ENCODE measurements at places on chromosomes 13 and 19.

DNA sequence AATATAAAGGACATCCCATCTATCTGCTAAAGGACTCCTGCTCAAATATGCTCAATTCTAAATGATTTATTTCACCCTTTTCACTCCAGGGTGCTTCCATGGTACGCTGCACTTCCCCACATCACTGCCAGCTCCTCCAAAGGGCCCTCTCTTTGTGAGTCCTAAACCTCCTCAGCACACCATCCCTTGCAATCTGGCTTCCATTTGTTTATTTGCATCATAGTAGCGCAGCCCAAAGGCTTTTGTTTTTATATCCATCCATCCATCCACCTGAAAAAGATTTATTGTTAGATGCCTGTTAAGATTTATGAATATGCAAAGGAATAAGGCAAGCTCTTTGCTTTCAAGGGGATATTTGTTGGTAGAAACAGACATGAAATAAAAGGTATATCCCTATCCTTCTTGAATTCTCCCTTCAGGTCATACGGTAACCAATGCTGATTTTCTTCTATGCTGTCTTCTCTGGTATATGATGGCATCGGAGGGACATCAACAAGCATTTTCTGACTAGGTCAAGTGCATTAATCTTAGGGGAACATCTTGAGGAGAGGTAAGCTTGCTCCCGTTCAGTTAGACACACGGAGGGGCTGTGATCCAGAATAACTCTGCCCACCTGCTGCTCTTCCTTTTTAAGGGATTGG lies 397.6 kb downstream of the LIG4 start:
- DNase-seq = peak; percentile 11

GRCh38 chr19:45492627-45493470 lies 4.0 kb downstream of the RTN2 start:
- DNase-seq = no peak

GRCh38 chr19:400976-401865 lies 7.7 kb downstream of the C2CD4C start:
- DNase-seq = no peak

DNA sequence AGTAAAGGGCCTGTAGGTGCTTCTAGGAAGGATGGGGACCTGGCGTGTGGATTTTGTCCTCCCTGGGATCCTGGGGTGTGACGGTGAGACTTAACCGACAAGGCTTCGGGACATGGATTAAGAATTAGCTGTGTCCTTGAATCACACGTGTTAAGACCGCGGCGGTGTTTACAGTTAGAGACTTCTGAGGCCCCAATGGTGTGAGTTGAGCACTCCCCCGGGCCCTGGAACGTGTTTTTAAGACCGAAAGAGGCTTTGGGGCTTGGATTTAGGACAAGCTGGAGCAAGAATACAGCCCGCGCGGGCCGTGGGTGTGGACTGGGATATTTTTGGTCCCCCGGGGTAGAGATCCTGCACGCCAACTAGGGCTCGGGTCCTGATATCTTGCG lies 1.2 kb upstream of the SLC27A1 start:
- no peak for DNase-seq

- peak; percentile 29 for DNase-seq
Observed at GRCh38 chr19:14023404-14024235, 4.3 kb upstream of the RLN3 start.

DNA sequence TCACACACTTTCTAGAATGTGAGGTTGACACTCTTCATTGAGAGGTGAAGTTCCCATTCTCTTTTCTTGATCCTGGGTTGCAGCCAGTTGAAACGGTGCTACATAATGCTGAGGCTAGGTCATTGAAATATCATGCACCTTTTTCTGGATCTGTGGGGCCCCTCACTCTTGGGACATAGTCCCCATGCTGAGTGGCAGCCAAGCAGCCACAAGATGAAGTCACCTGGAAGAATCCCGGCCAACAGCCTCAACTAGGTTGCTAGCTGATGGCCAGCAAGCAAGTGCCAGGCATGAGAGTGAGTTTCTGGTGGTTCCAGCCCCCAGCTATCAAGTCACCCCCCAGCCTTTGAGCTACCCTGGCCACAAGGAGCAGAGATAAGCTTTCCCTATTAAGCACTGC lies 148.5 kb upstream of the TSHZ3 start:
- DNase-seq = no peak
